CD4-positive, alpha-beta memory T cell (primary cell): ENCODE measurements at places on chromosomes 6 and 20.

DNA sequence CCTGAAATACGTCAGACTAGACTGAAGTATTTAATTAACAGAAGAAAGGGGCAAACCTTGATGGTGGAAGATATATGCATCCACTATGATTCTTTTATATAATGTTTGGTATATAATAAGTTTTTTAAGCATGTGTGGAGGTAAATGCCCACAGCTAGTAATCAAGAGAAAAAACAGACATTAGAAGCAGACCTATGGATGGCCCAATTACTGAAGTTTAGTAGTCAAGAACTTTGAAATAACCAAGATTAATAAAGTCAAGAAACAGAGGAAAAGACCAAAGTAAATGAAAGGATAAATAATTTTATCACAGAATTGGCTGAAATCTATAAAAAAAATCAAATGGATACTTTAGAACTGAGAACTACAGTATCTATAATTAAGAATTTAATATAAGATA is 15.3 kb downstream of the TTI1 start:
- DNase-seq: no peak

DNA sequence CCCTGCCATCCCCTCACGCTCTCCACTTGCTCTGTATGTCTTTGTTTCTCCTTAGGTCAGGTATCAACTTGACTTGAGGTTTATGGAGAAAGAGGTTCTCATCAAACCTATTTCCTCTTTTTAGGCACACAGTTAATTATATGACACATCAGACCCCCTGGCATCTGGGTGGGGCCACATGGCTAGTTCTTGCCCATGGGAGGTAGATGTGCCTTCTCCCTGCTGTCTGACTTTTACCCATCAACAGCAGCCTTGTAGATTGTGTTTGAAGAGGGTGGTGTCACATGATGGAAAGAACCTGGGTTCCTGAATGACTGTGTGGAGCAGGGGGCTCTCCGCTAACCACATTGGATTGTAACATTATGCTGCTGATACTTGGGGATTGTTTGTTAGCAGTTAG is 7.2 kb upstream of the UQCC2 start:
- no peak for DNase-seq

DNA sequence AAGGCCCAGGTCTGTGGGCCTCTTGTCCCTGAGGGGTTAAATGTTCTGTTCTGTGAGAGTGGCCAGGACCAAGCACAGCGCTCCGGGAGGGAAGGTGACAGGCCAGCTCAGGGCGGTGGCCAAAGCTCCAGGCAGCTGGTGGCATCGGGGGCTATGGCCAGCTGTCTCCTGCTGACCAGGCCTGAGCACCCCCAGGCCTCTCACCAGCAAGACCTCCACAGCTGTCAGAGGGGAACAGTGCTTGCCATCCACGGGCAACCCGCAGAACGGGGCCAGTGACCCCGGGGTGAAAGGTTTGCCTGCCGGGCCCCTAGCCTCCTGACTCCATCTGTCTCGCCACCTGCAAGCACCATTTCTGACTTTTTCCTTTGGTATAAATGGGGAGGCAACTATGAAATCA is 46.0 kb downstream of the EYA2 start:
- DNase-seq: no peak

DNA sequence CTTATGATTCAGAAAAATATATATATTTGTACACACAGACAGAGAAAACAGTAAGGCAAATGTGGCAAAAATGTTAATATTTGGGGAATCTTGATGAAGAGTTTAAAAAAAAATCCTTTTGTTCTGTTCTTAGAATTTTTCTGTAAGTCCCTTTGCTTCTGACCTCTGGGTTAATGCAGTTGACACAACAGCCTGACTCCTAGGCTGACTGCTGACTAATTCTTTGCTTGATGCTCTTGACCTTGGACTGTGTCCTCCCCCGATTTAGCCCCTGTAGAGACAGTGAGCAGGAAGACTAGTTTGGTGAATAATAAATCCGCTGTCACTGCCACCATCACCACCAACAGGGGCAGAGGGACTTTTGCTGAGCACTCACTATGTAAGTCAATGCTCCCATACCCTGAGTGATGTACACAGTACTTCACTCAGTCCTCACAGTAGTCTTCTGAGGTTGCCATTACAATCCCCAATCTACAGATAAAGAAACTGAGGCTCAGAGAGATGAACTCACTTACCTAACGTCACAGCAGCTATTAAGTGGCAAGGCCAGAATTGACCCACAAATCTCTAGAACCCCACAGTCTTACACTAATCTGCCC is 71.7 kb downstream of the SNX5 start:
- no peak for DNase-seq

DNA sequence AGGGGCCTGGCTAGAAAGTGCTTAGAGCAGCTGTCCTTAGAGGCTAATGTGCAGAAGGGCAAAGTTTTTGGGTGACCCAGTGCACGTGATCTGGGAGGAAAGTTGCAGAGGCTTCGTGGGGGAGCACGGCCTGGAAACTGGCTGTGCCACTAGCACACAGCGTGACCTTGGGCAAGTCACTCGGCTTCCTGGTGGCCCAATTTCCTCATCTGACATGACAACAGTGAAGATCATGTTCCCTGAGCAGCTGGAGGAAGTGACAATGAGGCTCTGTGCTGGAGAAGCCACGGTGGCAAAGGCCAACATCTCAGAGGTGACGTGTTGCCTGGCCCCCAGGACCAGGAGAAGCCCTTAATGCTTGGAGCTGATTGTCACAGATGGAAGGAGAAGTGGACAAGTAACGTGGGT is 99.5 kb downstream of the FOXC1 start:
- no peak for DNase-seq
